ENCODE measurements at places on chromosomes 11 and 22.

- ATAC-seq = no peak
Observed at GRCh38 chr11:129018991-129019390, 76.3 kb upstream of the TP53AIP1 start.

- ATAC-seq = peak; percentile 67
Observed at GRCh38 chr11:10418259-10418949, 36.7 kb upstream of the AMPD3 start.

DNA sequence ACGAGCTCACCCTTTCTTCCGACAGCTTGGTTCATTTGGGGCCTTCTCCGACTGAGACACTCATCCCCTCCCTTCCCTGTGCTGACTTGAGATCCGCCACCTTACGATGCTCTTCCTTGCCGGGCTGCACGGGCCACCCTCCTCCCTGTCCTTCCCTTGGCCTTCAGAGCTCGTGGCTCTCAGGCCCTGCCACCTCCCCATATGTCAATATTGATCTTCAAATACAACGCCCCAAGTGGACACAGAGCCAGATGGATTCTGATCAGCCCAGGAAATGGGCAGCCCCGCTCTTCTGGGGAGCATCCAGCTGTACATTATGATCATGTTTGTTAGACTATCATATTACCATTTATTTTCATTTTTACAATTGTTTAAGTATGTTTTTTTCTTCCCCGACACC, 812.8 kb downstream of the TBC1D22A start:
- no peak for ATAC-seq

- no peak for ATAC-seq
Observed at GRCh38 chr11:126669416-126669815, 313.9 kb downstream of the ST3GAL4 start.

DNA sequence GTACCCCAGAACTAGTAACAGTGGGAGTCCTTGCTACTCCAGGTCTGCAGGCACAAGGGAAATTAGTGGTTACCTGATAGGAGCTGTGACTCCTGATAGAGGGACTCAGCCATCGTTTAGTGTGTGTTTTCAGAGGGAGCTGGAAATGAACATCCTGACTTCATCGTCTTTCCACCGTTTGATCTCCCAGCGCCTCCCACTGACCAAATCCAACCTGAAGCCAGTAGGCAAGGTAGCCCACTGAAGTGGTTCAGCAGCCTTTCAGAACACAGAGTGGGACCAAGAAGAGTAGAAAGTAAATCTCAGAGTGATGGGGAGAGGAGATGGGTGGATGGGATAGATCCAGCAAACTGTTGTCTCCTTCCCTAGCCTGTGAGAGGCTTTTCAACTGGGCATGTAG, 385.9 kb downstream of the INSC start:
- no peak for ATAC-seq

DNA sequence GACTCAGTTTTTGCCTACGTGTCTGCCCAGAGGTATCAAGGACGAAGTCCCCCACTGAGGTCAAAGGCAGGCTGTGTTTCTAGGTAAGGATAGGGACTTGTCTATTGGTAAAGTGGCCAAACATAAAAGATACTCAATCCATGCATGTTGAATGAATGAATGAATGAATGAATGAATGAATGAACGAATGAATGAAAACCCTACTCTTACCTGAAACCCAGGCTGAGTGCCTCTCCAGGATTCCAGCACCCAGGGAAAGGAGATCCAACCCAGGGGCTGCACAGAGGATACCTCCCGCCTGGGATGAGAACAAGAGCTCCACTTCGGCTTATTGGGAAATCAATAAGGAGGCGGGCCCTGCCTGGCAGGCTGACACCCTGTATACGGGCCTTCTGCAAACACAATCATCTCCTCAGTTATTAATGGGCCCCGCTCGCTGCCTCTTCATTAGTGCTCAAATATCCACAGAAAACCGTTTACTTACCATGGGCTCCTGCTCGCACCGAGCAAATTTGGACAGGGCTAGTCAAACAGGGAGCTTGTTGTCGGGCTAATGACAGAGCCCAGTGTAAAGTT, 177.4 kb downstream of the BUD13 start:
- ATAC-seq = no peak

GRCh38 chr11:130599073-130599654, 150.7 kb downstream of the ADAMTS15 start:
- ATAC-seq = peak; percentile 68

GRCh38 chr11:34495724-34496377, 17.7 kb downstream of the ELF5 start:
- ATAC-seq = no peak

DNA sequence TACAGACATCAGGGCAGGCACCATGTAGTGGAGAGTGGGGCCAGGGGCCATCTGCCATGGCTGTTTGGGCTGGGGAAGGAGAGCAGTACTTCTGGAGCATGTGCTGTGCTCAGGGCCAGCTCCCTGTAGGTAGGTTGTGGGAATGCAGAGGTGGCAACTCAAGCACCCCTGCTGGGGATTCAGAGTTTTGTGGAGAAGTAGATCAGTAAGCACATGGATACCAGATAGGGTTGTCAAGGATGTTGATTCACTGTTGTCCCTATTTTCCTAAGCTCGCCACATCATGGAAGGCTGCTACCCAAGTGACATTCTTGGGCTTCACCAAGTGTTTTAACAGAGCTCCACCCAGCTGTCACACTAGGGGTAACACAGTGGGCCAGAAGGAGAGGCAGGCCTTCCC, 67.2 kb downstream of the BMAL1 start:
- no peak for ATAC-seq

GRCh38 chr11:59224351-59224928, 11.7 kb upstream of the MPEG1 start:
- ATAC-seq = peak; percentile 84

GRCh38 chr11:17840101-17840548, 105.5 kb downstream of the KCNC1 start:
- ATAC-seq = no peak

- ATAC-seq = no peak
Observed at GRCh38 chr11:36407356-36407755, 102.7 kb downstream of the TRAF6 start.

DNA sequence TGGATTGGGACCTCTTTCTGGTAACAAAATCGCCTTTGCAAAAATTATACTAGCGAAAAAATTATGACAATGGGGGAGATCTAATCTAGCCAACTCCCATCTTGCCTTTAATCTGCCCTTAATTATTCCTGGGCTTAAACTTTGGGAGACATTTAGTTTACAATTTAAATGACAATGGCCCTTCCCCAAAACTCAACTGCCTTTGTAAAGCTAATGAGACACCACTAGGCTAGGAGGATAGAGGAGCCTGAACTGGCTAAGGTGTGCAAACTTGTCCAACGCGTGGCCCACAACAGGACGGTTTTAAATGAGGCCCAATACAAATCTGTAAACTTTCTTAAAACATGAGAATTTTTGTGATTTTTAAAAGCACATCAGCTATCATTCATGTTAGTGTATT, 67.3 kb downstream of the RSF1 start:
- no peak for ATAC-seq

- peak; percentile 82 for ATAC-seq
Observed at GRCh38 chr11:125164422-125165110, at the start of gene PKNOX2. Gene PKNOX2, plus strand, starts transcription at chr11:125164751. Its CDS starts 186,555 bp downstream, at chr11:125351306.

GRCh38 chr22:36237462-36238372, 1.6 kb downstream of the APOL2 start:
- ATAC-seq = no peak

- no peak for ATAC-seq
Observed at GRCh38 chr11:4527926-4528325, 17.1 kb upstream of the OR52M1 start.

DNA sequence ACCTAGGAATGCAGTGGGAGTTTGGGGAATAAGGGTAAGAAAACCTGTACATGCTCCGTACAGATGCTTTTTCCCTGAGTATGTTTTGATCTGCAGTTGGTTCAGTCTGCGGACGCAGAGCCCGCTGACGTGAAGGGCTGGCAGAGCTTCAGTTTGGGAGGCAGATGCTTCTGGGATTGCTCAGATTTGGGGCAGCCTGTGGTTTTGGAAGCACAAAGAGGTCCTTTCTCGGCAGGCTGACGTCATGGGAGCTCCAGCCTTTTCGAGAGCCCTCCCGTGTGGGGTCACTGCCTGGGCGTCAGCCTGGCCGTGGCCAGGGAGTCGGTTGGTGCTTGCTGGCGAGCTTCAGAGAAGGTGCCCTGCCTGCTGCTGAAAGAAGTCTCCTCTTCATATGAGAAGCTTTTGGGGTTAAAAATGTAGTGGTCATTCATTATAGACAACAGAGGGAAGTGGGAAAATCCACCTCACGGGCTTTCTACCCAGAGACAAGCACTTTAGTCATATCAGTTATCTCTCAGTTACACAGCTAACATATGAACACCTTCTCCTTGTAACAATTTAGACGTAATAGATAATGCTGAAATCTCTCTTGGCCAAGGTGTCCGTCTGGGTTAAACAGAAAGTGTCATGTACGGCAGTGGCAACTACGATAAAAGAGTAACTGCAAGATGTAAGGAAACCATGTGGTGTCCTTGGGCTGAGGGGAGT, 26.8 kb downstream of the TPCN2 start:
- peak; percentile 92 for ATAC-seq

- no peak for ATAC-seq
Observed at GRCh38 chr11:35247428-35247827, 108.5 kb downstream of the CD44 start.

DNA sequence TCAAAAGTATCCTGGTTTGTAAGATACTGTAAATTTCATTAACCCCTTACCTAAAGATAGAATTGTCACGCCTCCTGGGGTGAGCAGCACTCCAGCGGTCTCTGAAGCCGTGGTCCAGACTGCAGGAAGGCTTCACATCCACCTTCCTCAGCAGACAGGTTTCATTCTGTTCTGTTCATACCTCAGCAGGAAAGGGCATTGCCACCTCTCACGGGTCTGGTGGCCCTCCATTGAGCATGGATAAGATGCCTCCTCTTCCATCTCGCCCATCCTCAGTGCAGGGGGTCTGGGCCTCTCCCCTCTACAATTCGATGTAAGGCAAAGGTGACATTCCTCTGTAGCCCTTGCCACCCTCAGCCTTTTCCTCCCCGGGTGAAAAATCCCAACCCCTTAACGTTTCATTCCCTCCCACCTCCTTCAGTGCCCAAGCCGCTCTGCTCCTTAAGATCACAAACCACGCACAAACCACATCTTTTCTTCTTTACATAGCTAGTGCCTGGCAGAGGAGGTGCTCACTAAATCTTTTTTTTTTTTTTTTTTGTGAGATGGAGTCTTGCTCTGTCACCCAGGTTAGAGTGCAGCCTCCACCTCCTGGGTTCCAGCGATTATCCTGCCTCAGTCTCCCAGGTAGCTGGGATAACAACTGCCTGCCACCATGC, 28.5 kb downstream of the RPUSD4 start:
- ATAC-seq = no peak

DNA sequence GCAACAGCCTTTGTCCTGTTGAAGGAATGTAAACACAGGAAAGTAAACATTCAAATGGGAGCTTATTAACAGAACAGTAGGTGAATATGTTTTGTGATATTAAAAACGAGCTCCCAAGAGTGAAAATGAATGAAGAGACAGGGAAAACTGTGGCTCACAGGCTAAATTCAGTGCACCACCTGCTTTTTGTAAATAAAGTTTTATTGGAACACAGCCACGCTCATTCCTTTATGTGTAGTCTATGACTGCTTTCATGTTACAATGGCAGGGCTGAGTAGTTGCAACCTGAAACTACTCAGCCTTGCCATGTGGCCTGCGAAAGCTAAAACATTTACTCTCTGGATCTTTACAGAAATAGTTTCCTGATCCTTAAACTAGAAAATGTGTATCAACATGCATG, 136.9 kb downstream of the MYO18B start:
- no peak for ATAC-seq

DNA sequence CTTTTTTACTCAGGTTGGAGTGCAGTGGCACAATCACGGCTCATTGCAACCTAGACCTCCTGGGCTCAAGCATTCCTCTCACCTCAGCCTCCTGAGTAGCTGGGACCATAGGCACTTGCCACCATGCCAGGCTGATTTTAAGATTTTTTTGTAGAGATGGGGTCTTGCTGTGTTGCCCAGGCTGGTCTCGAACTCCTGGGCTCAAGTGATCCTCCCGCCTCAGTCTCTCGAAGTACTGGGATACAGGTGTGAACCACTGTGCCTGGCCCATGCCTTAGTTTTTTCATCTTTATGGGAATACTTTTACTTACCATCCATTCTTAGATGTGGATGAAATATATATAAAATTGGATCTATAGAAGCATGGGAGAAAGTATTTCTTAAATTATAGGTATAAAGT, 5.2 kb downstream of the PACS1 start:
- no peak for ATAC-seq

- ATAC-seq = no peak
Observed at GRCh38 chr11:115545581-115546210, 41.5 kb upstream of the CADM1 start.

DNA sequence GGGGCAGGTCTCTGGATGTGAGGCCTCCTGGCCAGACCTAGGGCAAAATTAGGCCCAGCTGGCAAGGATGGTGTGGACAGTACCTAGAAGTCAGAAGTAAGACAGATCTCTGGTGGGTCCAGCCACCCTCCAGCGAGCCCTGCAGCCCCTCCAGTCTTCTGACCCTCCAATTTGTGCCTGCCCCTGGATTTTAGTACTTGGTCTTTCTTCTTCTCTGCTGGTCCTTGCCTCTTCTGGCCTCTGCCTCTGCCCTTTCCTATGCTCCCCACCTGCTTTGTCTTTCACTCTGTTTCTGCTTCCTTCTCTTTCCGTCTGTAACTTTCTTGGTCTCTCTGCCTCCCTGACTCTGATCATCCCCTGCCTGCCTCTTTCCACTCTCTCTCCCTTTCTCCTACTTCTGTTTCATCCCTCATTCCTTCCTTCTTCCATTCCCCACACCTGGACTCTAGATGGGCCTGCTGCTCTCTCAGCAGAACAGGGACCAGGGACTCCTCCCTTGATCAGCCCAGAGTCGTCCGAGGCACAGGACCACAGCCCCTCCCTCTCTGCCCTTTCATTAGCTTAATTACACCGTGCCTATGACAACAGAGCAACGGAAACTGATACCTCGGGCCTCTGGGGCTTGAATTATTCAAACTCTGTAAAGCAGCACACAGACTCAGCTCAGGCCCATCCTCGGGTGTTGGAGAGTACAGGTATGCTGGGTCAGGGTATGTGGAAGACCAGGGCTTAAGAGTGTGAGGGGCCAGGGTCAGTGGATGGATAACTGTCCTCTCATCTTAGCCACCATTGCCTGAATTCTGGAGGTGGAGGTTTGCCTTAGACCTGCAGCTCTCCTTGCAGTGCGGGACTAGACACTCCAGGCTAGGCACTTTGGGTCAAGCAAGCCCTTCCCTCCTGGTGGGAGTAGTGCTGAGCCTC, at the start of gene CHRNA10:
TSS of gene CHRNA10 (minus strand) at position 51 of the 921 bp plus-strand sequence. CDS start 72 bp downstream, outside the sequence.
- no peak for ATAC-seq

DNA sequence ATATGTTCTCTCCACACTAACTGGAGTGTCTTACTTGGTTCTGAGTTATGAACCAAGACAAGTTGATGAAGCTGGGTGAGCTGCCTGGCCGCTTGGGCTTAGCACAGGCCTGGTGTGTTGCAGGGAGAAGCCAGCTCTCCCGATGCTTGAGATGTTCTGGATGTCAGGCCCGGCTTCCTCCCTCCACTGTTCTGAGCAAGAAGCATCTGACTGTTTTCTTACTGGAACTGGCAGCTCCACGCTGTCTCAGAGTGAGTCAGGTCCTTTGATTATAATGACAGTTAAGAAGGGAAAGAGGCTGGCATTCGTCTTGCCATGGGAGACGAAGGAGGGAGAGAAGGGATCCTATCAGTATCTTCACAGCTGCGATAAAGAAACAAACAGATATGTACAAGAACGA, 46.5 kb upstream of the CRTAM start:
- ATAC-seq = no peak
